ENCODE measurements at places on chromosomes 4 and X.

DNA sequence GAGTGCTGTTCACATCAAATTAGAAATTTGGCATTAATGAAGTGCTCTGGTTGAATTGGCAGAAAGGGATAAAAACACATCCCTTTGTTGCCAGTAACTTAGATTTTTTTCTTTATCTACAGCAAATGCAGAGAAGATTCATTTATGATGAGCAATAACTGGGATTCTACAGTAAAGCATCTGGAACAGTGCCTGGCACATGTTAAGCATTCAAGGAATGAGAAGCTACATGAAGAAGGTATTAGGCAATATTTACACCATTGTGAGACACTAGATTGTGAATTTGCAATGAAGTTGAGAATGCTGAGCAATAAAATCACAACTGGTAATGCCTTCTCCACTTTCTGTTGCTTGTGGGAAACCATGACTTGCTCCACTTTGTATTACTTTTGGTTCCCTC is 33.5 kb downstream of the PCDH19 start:
- no peak for DNase-seq

- DNase-seq: peak; percentile 97
Measured at GRCh38 chr4:184529283-184529682, 54.9 kb upstream of the IRF2 start.

DNA sequence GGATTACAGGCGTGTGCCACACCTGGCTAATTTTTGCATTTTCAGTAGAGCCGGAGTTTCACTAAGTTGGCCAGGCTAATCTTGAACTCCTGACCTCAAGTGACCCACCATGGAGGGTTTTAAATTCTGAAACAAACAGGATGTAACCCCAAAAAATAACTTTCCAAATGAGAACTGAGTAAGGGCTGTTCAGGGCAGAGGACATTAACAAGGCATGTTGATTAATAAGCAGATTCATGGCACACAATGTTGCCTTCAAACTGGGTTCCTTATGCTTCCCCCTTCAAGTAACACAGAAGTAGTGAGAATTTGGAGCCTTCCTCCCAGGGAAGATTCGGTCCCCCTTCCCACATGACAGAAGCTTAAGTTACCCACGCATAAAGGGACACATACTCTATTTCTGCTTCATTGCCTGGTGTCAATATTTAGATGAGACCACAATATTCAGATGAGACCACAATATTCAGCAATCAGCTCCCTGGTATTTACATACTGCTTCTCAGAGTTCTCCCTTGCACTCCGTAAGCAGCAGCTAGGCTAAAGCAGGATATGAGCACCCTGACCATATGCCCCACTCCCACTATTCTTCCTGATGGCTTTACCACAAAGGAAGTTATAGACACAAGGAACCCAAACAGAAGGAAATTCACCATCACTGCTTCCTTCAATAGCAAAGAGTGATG is 21.4 kb downstream of the GRSF1 start:
- peak; percentile 59 for DNase-seq

GRCh38 chr4:145485120-145485519 is 3.5 kb downstream of the SMAD1 start:
- no peak for DNase-seq

DNA sequence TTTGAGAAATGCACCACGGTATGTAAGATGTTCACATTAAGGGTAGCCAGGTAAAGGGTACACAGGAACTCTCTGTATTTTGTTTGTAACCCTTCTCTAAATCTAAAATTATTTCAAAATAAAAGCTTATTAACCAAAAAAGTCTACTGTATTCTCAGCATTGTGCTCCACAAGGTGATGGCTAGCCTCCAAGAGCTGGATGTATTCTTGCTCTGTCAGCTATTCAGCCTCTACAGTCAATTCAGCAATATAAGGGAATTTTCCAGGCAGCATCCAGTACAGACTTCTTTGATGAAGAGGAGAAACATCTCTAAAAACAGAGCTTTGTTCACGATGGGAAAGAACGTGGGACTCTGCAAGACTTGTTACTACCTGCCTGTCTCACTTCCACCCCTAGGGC is 63.5 kb upstream of the MAOA start:
- DNase-seq: no peak

- DNase-seq: no peak
Measured at GRCh38 chr4:109011241-109012026, 248.6 kb upstream of the ETNPPL start.

DNA sequence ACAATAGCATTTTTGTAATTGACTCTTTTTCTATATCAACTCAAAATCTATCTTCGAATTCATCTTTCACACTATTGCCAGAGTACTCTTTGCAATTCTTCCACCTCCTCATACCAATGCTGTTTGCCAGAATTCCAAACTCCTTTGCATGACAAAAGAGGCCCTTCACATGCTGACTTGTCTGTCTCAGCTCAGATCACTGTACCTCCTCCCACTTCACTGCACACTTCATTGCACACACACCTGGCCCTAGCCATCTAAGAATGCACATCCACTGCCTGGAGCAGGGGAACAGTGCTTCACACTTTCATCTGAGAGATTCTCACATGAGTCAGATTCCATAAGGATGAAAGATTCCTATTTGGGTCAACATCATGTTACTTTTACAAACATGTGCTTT is 56.5 kb downstream of the PRDM5 start:
- DNase-seq: no peak

DNA sequence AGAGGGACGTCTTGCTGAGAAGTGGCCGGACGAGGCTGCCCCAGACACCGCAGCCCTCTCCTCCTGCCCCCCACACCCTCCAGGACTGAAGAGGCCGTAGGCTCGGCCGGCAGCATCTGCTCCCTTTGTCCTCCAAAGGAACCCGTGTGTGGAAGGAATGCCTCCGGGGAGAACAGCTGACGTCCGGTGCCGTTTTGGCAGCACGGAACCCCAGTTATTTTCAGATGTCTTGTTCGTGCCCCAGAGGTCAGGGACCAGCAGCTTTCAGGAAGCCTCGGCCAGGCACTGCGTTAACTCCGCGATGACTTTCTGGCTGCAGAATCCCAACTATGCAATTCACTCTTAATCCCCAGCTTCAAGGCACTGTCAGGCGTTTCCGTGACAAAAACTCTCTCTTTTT is 10.9 kb upstream of the PPP2R3B start:
- no peak for DNase-seq

- DNase-seq: no peak
Measured at GRCh38 chr4:89108091-89108490, 3.2 kb upstream of the TIGD2 start.

- peak; percentile 42 for DNase-seq
Measured at GRCh38 chr4:109703664-109704361, 568 bp upstream of the CASP6 start.
